RPMI8226 (cell line): ENCODE measurements at places on chromosomes 3 and 15.

DNA sequence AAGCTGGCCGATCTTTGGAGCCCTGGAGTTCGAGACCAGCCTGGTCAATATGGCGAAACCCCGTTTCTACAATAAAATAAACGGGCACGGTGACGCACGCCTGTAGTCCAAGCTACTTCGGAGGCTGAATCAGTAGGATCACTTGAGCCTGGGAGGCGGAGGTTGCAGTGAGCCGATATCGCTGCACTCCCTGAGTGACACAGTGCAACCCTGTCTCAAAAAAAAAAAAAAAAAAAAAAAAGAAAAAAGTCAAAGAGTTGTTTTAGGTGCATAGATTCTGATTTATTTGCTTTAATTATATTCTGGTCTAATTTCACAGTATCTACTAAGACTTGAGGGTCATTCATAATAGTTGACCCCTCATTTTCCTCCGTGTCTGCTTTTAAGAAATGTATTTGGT, 1.7 kb downstream of the ARL13B start:
- no peak for DNase-seq

GRCh38 chr3:99850608-99851007, 32.9 kb downstream of the CMSS1 start:
- DNase-seq: no peak

DNA sequence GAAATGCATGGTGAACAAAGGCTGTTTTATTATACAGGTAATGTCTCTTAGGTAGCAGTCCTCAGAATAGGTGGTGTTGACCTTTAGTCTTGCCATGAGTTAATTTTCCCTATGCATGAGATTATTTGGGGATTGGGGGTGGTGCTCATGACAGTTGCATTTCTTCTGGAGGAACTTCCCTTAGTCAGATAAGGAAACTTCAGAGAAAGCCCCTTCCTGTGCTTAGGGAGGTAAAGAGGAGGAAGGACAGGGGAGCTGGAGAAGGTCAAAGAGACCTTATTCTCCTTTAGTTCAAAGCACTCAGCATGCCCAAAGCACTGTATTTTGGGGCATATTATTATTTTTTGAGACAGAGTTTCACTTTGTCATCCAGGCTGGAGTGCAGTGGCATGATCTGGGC, 47.7 kb downstream of the ZBTB11 start:
- DNase-seq: no peak

GRCh38 chr3:33982269-33982798, 183.9 kb downstream of the PDCD6IP start:
- DNase-seq: no peak

- no peak for DNase-seq
These were observed 16.5 kb downstream of the PODXL2 start for GRCh38 chr3:127645371-127646015.

DNA sequence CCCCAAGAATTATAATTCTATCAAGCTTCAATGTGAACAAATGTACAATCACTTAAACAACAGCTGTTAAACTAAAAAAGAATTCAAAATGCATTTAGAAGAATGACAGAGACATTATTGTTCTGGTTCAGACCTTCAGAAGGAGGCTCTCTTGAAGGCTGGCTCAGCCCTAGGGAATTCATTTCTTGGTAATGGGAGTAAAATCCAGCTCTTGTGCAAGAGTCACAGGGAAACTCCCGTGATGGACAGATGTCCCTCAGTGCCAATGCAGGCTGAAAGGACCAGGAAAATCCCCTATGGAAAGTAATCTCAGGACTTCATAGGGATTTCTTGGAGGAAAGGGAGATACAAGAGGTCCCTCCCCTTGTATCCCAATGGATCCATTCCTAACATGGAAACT, 149.9 kb upstream of the STT3B start:
- no peak for DNase-seq

- DNase-seq: no peak
These were observed 43.8 kb upstream of the FBXL22 start for GRCh38 chr15:63553388-63553791.

DNA sequence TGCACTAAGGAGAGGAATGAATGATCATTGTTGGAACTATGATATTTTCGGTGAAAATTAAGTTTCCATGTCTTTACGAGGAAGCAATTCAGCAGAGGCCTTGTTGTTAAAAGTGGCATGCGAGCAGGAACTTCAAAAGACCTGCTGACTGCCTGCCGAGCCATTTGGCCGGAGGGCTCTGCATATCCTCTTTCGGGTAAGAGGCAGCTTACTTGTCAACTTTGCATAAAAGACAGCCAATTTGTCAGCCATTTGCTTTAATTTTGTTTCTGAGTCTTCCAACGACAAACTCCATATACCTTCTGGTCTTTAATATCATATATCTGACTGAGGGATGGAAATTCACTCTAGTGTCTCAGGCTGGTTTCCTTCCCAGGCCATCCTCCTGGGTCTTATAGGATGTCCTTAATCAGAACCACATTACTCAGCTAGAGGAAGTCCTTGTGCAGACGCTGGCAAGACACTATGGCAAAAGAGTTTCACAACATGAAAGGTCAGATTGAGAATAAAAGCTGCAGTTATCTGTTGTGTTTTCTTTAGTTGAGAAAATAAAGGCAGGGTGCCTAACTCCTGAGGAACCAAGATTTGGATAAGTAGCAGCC, 128.7 kb upstream of the WNT5A start:
- DNase-seq: peak; percentile 27

GRCh38 chr3:126752303-126753190, 48.5 kb downstream of the CHCHD6 start:
- peak; percentile 72 for DNase-seq
